ENCODE measurements at places on chromosomes 3 and 15.

GRCh38 chr3:105278688-105279087 is 88.0 kb upstream of the ALCAM start:
- no peak for DNase-seq

DNA sequence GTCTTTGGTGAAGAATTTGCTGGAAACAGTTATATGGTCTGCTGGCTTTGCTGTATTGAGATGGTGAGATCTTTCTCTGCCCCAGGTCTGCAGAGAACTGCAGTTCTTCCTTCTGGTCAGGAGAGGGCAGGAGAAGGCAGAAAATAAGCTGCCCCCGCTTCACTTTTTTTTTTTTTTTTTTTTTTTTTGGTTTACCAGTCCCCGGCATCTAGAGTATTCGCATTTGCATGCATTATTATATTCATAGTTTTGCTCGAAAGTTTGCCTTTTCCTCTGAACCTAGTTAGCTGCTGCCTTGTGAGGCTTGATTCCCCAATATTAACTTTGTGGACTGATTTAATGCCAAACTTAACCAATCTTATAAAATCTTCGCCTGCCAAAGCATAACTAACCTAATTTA is 10.6 kb upstream of the PARL start:
- DNase-seq, result peak; percentile 58

GRCh38 chr3:153192327-153192726 is 30.3 kb downstream of the RAP2B start:
- DNase-seq, result no peak

- DNase-seq, result no peak
These were observed 34.9 kb downstream of the PRKCI start for GRCh38 chr3:170257145-170257544.

GRCh38 chr3:74139648-74140047 is 474.8 kb downstream of the CNTN3 start:
- DNase-seq, result no peak

DNA sequence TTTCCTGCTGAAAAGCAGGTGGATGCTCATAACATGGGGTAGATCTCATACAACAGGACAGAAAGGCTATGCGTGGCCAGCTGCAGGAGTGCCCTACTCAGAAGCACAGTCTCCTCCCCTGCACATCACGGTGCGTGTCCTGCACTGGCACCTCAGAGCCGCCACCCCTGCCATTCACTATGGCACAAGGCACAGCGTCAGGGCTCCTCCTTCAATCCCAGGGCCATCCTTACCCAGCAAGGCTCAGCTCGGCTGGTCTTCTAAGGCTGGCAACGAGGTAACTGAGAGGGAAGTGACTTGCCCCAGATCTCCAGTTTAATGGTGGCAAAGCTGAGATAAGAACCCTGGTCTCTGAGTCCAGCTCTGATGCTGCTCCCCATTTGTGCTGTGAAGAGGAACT is 97.1 kb downstream of the CPN2 start:
- DNase-seq, result no peak
